Upper lobe of right lung (tissue), 1 donor: ENCODE measurements at places on chromosomes 6 and 20.
A peak's percentile ranks its signal among the peaks of the same experiment; 100 is the strongest.

DNA sequence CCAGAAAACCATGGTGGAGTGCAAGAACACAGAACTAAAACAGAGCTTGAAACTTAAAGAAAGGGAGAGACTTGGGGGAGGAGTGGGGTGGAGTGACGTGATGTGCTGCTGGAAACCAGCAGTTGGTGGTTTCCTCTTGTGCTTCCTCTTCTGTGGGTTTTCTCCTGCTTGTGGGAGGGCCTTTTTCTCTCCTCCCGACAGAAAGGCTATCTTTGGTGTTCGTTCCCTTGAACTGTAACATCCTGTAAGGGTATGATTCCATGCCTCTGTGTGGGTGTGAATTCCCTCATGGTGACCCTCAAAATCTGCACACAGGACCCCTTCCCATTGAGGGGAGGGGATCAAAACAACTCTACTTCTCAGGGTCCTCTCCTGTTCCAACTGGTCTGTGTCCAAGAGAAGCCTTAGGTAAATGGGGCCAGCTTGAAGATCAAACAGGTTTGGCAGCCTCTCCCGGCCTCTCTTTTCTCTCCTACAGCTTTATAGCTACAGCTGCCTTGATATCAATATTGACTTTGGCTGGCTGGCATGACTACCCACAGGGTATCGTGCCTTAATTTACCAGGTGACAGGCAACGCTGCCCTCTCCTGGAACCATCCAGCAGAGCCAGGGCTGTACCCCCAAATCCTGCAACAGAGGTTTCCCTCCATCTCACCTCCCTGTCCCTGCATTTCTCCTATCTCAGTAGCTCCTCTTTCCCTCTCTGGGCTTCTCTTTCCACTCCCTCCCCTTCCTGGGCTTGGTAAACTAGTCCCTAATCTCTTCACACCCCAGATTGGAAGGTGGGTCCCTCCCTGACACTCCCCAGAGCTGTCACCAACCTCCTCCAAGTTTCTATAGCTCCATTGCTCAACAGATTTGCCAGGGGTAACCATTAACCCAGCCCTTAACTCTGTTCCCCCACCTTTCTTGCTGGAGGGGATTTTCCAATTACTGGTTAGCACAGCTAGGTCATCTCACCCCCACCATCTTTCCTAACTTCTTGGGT, 1.5 kb upstream of the MSH5 start:
- peak; percentile 66 for DNase-seq

DNA sequence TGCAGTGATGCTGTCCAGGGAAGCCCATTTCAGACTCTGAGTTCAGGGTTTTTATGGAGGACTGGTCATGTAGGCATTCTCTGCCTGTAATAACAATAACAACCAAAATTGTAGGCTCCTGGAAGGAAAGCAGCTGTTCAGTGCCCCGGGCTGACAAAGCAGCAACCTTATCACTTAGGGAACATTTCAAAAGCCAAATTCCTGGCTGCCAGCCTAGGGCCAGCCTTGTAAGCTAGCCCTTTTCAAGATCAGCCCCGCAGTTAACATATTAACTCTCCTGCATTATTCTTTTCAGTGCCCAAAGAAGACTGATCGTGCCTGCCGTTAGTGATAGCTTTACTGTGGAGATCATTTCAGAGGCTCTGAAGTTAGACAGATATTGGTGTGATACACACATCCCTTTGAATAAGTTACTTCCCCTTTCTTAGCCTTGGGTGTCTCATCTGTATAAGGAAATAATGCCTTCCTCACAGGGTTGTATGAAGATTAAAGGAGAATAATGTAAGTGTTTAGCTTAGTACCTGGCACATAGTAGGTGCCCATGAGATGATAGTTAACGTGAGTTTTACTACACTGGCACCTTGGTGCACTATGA, 44.1 kb downstream of the CTNNBL1 start:
- DNase-seq: no peak

DNA sequence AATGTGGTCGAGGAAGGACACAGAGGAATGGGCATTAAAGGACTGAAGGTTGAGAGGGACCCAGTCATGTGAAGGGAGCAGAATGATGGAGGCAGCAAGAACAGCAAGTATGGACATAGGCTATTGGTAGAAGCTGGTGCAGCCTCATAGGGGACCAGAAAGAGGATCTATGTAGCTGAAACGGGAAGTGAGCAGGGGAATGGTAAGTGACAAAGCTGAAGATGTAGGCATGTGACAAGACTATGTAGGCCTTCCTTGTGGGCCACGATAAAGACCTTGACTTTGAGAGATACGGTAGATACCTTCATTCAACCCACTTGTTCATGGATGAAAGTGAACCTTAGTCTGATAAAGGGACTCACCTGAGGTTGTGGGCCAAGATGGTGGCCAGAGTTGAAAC, 3.5 kb downstream of the CTNNBL1 start:
- no peak for DNase-seq

- no peak for DNase-seq
Measured at GRCh38 chr6:117531809-117532725, 49.6 kb downstream of the DCBLD1 start.

GRCh38 chr20:61608275-61609085, 356.4 kb downstream of the CDH4 start:
- DNase-seq: no peak
